Thyroid gland (tissue), 4 donors: ENCODE measurements at places on chromosomes 16 and 17. TPM values are rescaled to one million over a fixed set of nuclear protein-coding genes. Genes with fewer than 3 reads are reported as not detected.

The PRDM7 gene
- total RNA-seq, result not detected

The CNGB1 gene
- not detected for total RNA-seq

The NECAB2 gene
- 0.63 TPM for total RNA-seq

The TEX14 gene
- 2.3 TPM for total RNA-seq

The TOM1L1 gene
- total RNA-seq, result 116 TPM

The CSH1 gene
- total RNA-seq, result not detected

DNA sequence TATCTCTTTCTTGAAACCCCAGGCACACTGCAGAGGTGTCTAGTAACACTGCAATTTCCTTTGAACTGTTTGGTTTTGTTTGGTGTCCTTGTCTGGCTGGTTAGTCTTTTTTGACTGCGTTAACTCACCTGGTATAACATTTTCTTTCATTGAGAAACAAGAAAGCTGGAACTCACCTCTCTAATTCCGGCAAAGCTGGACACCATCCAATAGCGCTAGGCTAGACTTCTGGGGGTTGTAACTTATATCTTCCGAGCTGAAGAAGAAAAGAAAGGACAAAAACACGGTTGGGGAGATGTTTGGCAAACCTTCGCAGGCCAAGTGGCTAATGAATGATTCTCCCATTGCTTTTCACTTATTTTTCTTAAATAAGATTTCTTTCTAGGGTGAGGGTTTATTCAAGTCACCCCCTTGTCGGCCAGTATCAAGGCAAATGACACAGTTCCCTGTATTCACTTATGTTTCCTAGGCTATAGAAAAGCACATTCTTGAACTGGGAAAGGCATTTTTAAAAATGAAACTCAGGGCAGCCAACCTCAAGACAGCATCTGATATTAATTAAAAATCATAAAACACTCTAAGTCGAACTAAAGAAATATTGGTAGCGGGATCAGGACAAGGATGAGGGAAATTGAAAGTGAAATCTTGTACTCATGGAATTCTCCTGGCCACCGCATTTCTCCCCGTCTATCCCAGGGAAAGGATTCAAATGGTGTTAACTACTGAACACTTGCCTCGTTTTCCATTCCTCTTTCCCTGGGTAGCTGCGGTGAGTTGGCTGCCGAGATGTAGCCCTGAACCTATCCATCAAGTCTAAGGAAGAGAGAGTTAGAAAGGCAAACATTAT, 95.9 kb upstream of the ZFHX3 start:
- H3K27ac ChIP-seq, result peak overlapping the region; percentile 2
- H3K27me3 ChIP-seq, result no peaks in the 10 kb centered on the region
- no peak for DNase-seq
- no peak overlapping the region for H3K4me3 ChIP-seq

DNA sequence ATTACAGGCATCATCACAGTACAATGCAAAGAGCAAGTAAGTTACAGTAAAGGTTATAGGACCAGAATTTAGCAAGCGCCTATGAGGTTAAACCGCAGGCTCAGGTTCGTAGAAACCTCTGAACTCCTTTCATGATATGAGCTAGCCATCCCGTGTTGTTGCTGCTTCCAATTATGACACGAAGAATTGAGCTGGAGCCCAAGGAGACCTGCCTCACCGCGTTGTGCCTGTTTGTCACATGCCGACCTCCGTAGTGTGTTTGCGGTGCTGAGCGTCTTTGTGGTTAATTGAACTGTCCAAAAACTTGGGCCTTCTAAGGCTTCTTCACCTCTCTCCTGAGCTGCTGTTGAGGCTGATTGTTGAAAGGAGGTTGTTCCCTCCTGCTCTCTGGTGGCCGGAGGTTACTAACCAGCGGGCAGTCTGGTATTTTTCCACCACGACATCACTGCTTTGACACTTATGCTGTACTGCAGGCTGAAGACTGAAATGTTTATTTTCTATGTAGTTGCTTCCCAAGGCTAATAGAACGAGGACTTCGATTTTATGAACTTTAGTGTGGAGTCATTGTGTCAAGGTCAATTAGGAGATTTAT, 67.5 kb downstream of the SEC14L1 start:
- peaks cover 85% of the 10 kb centered on the region for H3K36me3 ChIP-seq
- no peak overlapping the region for H3K4me3 ChIP-seq
- H3K27me3 ChIP-seq, result no peaks in the 10 kb centered on the region
- H3K27ac ChIP-seq, result peak overlapping the region; percentile 48
- peaks cover 29% of the 10 kb centered on the region for H3K4me1 ChIP-seq

GRCh38 chr16:80389338-80389737, 151.5 kb upstream of the DYNLRB2 start:
- no peak overlapping the region for H3K27ac ChIP-seq
- H3K4me1 ChIP-seq, result no peaks in the 10 kb centered on the region
- DNase-seq, result no peak
- no peaks in the 10 kb centered on the region for H3K27me3 ChIP-seq

DNA sequence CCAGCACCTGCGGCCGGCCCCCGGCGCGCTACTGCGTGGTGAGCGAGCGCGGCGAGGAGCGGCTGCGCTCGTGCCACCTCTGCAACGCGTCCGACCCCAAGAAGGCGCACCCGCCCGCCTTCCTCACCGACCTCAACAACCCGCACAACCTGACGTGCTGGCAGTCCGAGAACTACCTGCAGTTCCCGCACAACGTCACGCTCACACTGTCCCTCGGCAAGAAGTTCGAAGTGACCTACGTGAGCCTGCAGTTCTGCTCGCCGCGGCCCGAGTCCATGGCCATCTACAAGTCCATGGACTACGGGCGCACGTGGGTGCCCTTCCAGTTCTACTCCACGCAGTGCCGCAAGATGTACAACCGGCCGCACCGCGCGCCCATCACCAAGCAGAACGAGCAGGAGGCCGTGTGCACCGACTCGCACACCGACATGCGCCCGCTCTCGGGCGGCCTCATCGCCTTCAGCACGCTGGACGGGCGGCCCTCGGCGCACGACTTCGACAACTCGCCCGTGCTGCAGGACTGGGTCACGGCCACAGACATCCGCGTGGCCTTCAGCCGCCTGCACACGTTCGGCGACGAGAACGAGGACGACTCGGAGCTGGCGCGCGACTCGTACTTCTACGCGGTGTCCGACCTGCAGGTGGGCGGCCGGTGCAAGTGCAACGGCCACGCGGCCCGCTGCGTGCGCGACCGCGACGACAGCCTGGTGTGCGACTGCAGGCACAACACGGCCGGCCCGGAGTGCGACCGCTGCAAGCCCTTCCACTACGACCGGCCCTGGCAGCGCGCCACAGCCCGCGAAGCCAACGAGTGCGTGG, 1.5 kb downstream of the NTN1 start:
- no peaks in the 10 kb centered on the region for H3K36me3 ChIP-seq
- no peak overlapping the region for H3K4me3 ChIP-seq
- DNase-seq, result no peak
- H3K27ac ChIP-seq, result no peak overlapping the region

DNA sequence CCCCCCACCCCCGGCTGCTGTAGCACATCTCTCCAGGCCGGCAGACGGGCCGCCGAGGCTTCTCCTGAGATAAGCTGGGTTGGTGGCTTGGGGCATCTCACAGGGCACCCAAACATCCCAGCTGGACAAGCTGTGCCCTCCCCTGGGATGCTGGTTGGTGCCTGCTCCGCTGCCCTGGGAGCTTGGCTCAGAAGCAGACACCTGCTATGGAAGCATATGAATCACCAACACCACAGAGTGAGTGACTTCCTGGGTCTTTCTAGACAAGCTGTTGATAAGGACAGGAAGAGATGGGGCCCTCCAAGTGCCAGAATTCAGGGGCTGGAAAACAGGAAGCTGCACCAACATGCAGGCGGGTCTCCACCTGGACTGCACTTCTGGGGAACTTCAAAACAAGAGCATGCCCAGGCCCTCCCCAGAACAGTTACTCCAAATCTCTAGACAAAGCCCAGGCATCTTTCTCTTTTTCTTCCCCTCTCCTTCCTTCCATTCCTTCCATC, 13.7 kb downstream of the C16orf95 start:
- no peaks in the 10 kb centered on the region for H3K27me3 ChIP-seq
- no peaks in the 10 kb centered on the region for H3K4me1 ChIP-seq
- H3K27ac ChIP-seq, result no peak overlapping the region
- H3K36me3 ChIP-seq, result no peaks in the 10 kb centered on the region
- no peak overlapping the region for H3K4me3 ChIP-seq
- DNase-seq, result no peak

GRCh38 chr16:17641990-17642389, 171.2 kb upstream of the XYLT1 start:
- no peaks in the 10 kb centered on the region for H3K36me3 ChIP-seq
- H3K27ac ChIP-seq, result no peak overlapping the region
- no peaks in the 10 kb centered on the region for H3K27me3 ChIP-seq
- no peak for DNase-seq
- H3K4me3 ChIP-seq, result no peak overlapping the region

GRCh38 chr17:48055531-48056245, 7.5 kb downstream of the NFE2L1 start:
- H3K4me1 ChIP-seq, result peaks cover 47% of the 10 kb centered on the region
- H3K27me3 ChIP-seq, result no peaks in the 10 kb centered on the region
- peaks cover 49% of the 10 kb centered on the region for H3K36me3 ChIP-seq
- no peak for DNase-seq
- H3K27ac ChIP-seq, result no peak overlapping the region

DNA sequence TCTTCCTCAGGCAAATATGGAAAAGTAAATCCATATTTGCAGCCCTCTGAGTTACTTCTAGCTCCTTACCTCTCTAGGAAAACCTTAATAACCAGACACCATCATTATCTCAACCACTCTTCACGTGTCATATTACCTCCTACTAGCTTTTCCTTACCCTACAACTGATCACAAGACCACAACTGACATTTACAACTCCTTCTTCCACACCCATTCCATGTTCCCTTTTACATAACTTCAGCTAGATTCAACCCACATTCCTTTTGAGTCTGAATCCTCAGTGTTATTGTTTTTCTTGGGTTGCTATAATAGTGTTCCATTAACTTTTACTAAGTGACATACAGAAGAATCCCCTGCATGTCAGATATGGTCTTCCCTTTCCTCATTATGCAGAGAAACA, 4.7 kb upstream of the OR1E2 start:
- no peaks in the 10 kb centered on the region for H3K36me3 ChIP-seq
- DNase-seq, result no peak
- H3K4me3 ChIP-seq, result no peak overlapping the region
- H3K27ac ChIP-seq, result no peak overlapping the region
- no peaks in the 10 kb centered on the region for H3K4me1 ChIP-seq

DNA sequence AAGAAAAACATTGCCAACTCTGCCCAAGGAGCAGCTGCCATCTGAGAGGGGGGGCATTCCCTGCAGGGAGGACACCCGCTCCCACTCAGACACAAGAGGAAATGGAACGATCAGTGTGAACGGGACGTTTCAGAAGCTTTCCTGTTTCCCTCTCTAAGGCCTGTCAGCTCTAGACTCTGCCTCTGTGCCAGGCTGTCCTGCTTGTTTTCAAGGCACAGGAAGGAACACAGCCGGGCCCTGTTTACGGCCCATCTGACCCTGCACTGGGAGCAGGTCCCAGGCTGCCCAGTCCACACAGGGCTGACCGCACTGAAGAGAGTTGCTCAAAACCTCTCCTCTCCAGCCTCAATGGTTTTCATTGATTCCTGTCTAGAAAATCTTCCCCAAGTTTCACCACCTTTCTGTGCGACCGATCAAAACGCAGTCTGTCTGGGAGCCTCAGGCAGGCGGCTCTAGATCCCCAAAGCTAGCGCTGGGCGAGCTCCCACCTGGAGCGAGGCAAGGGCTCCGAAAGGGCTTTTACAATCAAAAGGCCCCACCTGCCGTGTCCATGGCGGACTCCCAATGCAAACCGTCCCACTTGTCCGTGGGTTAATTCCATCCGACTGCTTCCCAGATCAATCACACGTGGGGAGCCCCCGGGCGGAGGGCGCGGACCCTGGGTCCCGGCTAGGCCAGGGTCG, 1.5 kb downstream of the PIEZO1 start:
- H3K4me3 ChIP-seq, result no peak overlapping the region
- DNase-seq, result peak; percentile 50
- peak overlapping the region; percentile 59 for H3K27ac ChIP-seq
- H3K27me3 ChIP-seq, result no peaks in the 10 kb centered on the region
- no peaks in the 10 kb centered on the region for H3K36me3 ChIP-seq

DNA sequence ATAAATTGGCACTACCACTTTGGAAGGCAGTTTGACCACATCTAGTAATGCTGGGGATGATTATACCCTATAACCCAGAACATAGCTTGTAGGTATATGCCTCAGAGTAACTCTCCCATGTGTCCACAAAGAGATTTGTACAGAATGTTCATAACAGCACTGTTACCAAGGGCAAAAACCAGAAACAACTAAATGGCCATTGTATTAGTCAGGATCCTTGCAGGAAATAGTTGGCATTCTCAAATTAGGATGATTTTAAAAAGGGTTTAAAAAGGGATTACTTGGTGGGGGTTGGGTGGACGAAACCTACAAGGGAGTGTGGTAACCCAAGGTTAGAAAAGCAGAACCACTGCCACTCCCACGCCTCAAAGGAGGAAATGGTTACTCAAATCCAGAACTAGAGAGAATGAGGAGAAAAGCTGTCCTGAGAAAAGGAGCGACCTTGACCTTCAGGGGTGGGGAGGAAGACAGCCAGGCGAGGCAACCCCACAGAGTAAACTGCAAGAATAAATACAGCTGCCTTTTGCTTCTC, 2.1 kb downstream of the CPPED1 start:
- no peak for DNase-seq
- no peak overlapping the region for H3K27ac ChIP-seq
- H3K27me3 ChIP-seq, result no peaks in the 10 kb centered on the region

GRCh38 chr16:80664786-80665185, 124.0 kb downstream of the DYNLRB2 start:
- H3K4me3 ChIP-seq, result no peak overlapping the region
- H3K4me1 ChIP-seq, result no peaks in the 10 kb centered on the region
- no peaks in the 10 kb centered on the region for H3K36me3 ChIP-seq
- H3K27me3 ChIP-seq, result no peaks in the 10 kb centered on the region
- H3K27ac ChIP-seq, result no peak overlapping the region
- no peak for DNase-seq

- peak; percentile 90 for DNase-seq
- H3K27me3 ChIP-seq, result no peaks in the 10 kb centered on the region
- H3K27ac ChIP-seq, result no peak overlapping the region
- H3K4me3 ChIP-seq, result no peak overlapping the region
- H3K4me1 ChIP-seq, result peaks cover 20% of the 10 kb centered on the region
- peaks cover 63% of the 10 kb centered on the region for H3K36me3 ChIP-seq
Observed at GRCh38 chr17:13002761-13003453, 14.9 kb downstream of the ELAC2 start.

DNA sequence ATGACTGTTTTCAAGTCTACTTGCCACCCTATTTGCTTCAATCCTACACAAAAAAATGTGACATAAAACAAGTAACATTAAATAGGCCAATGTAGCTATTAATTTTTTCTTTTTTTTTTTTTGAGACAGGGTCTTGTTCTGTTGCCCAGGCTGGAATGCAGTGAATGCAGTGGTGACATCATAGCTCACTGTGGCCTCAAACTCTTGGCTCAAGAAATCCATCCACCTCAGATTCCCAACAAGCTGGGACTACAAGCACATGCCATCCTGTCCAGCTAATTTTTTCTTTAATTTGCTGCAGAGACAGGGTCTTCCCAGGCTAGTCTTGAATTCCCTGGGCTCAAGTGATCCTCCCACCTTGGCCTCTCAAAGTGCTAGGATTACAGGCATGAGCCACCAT, 29.4 kb downstream of the ANKFY1 start:
- no peaks in the 10 kb centered on the region for H3K27me3 ChIP-seq
- no peak for DNase-seq
- no peak overlapping the region for H3K27ac ChIP-seq
- no peak overlapping the region for H3K4me3 ChIP-seq
- peaks cover 13% of the 10 kb centered on the region for H3K4me1 ChIP-seq
- H3K36me3 ChIP-seq, result no peaks in the 10 kb centered on the region

GRCh38 chr17:13646411-13646810, 44.7 kb upstream of the HS3ST3A1 start:
- H3K4me3 ChIP-seq, result no peak overlapping the region
- H3K4me1 ChIP-seq, result no peaks in the 10 kb centered on the region
- DNase-seq, result no peak
- no peaks in the 10 kb centered on the region for H3K27me3 ChIP-seq
